ENCODE measurements at places on chromosomes 3 and 15. TPM values are rescaled to one million over a fixed set of nuclear protein-coding genes. Genes with fewer than 3 reads are reported as not detected.
A peak's percentile ranks its signal among the peaks of the same experiment; 100 is the strongest.

GRCh38 chr3:12180631-12181030, 21.9 kb upstream of the TIMP4 start:
- no peak for DNase-seq

- DNase-seq: peak; percentile 39
Measured at GRCh38 chr3:196274585-196274984, 12.9 kb downstream of the PCYT1A start.

DNA sequence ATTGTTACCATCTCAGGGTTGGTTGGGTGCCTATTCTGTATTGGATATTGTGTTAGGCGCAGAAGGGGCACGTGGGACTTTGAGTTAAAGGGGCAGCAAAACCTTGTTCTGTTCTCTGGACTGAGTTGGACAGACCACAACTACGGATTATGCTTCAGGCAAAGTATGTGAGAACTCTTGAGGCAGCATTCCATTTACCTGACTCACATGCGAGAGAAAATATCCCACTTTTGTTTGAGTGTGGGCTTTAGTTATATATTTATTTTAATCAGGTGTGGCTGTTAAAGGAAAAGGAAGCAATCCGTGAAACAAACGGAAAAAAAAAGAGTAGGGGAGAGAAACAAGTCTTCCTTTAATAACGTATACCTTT, 627 bp upstream of the PLS1 start:
- no peak for DNase-seq

Gene U2SURP
- 164 TPM for total RNA-seq

DNA sequence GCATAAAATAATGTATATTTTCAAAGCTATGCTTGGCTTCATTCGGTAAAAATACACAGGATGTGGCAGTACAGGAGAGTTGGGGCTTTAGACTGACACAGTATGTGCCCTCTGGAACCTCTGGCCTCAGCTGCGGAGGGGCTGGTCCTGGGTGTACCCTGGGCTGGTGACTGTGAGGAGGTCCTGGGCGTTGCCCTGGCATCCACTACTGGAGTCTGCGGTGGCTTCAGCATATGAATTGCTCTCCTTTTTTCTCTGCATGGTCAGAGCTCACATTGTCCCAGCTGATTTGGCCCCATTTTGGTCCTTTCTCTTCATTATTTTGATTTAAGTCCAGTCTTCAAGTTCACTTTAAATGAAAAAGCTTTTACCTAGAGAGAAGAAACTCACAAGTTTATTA, 40.5 kb upstream of the CORO2B start:
- no peak for DNase-seq

Gene INSYN1
- not detected for total RNA-seq
